ENCODE measurements at places on chromosomes 16 and 17.
A peak's percentile ranks its signal among the peaks of the same experiment; 100 is the strongest.

- DNase-seq, result no peak
These were observed 27.8 kb downstream of the SBK1 start for GRCh38 chr16:28320023-28320561.

GRCh38 chr17:80718428-80718827, 173.8 kb downstream of the RPTOR start:
- no peak for DNase-seq

DNA sequence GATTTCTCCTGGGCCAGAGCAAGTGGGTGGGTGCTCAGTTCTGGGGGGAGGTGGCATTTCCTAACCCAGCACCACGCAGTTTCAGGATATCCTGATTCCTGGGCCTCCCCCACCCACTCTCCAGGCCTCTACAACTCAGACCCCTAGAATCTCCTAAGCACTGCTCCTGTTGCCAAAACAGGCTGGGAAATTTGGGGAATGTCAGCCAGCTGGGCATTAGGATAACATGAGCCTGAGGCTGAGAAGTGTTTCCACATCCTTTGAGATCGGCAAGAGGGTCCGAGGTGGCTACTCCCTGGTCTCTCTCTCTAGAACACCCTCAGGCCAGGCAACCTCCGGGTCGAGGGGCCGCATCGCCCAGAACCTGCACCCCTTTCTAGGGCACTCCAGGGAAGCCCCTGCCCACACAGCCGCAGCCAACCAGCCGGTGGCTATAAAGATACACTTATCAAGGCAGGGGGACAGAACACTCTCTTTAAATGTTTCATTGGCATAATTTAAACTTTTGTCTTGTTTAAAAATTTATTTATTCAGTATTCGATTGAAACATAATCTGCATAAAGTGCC, 23.6 kb downstream of the TBC1D16 start:
- DNase-seq, result no peak

DNA sequence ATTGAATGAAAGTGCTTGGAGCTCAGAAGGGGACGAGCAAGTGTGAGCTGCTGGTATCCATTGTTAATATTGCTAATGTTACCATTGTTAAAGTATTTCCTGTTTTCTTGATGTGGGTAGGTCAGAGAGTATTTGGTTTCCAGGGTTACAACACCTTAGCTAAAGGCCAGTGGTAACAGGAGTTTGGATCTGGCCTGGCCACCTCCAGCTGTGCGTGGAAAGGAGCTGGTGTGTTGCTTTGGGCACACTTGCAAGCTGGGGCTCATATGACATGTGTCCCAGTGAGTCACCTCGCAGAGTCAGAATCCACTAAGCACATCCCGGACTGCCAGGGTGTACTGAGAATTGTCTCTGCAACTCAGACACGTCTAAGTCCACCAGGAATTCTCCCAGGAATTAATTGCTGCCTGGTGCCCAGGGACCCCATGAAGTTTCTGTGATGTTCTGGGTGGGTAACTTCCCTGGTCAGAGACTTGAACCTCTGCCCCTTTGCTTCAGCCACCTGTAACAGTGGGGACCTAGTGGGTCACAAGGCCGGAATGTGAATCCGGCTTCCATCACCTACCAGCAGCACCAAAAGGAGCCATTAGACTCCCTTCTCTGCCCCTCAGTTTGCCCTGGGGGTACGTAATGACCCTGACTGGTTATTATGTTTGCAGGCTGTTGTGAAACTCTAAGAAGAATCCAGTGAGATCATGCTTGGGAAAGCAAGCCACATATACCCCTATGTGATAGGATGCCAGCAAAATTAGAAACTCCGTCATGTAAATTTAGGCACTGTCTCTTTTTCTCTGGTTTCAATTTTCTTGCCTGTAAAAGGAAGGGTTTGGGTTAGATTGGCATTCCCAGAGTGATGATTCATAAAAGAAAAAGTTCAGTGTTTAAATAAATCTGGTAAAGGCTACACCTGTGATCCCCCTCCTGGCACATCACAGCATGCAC, 12.8 kb downstream of the SLC6A2 start:
- no peak for DNase-seq

DNA sequence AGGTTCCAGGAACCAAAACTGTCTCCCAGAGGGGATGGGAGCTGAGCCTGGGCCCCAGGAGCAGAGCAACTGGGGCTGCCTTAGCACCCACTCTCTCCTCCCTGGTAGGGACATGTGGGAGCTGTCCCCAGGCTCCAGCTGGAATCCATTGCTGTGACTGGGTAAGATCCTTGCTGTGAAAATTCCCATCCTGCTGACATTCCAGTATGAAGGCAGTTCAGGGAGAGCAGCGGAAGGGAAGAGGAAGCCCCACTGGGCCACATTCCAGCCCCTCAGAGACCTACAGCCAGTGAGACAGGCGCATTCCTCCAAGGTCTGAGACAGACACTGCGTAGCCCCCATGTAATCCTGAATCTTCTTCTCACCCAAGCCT, 24.2 kb downstream of the MYO18A start:
- DNase-seq, result no peak

- DNase-seq, result peak; percentile 34
These were observed 2.2 kb downstream of the SNN start for GRCh38 chr16:11670171-11671131.
